Upper lobe of left lung (tissue), 6 donors: ENCODE measurements at places on chromosomes 6 and 20. TPM values are rescaled to one million over a fixed set of nuclear protein-coding genes. Genes with fewer than 3 reads are reported as not detected.
A peak's percentile ranks its signal among the peaks of the same experiment; 100 is the strongest.

- no peak for DNase-seq
- no peaks in the 10 kb centered on the region for H3K36me3 ChIP-seq
- H3K4me1 ChIP-seq, result peaks cover 5% of the 10 kb centered on the region
- H3K4me3 ChIP-seq, result no peak overlapping the region
These were observed 70.1 kb upstream of the AFDN start for GRCh38 chr6:167756597-167756996.

DNA sequence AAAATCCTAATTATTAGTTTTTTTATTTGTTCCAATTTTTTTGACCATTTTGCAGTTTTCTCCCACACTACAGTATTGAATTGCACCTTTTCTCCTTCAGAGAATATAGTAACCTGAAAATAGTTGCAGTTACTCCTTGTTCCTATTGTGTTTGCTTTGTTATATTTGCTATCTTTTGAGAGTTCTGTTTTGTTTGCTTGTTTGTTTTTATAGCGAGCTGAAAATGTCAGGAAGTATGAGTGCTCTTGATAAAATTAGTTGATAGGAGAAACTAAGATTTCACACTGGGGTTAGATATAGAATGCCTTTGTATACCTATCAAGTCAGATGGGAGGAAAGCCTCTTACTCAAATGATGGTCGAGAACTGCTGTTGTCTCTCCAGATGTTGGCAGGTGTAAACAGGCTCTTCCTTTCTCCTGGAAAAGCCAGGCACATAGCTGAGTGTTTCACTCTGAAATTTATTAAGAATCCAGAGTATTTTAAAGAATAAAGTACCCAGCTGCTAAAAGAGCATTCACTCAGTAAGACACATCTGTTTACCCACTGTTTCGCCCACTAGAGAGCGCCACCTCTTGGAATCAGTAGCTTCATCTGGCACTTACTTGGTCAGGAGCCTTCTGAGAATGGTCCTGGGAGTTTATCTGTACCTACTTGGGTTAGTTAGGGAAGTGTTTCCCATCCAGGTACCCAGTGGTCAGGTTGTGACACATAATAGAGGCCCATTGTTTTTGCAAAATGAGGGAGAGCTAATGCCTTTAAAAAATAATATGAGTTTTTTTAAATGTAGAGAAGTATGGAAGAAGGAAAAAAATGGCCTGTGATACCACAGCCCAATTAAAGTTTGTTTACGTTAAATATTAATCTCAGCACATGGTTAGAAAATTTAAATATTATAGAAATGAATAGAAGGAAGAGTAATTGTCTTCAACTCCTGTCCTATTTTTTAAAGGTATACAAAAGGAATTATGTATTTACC lies 11.2 kb downstream of the NT5DC1 start:
- no peak overlapping the region for H3K27ac ChIP-seq
- DNase-seq, result no peak
- no peaks in the 10 kb centered on the region for H3K4me1 ChIP-seq
- H3K4me3 ChIP-seq, result no peak overlapping the region
- H3K27me3 ChIP-seq, result no peaks in the 10 kb centered on the region

- no peak overlapping the region for H3K4me3 ChIP-seq
- H3K36me3 ChIP-seq, result no peaks in the 10 kb centered on the region
- DNase-seq, result no peak
- no peak overlapping the region for H3K27ac ChIP-seq
- no peaks in the 10 kb centered on the region for H3K27me3 ChIP-seq
These were observed 17.8 kb upstream of the MYT1 start for GRCh38 chr20:64146301-64146935.

DNA sequence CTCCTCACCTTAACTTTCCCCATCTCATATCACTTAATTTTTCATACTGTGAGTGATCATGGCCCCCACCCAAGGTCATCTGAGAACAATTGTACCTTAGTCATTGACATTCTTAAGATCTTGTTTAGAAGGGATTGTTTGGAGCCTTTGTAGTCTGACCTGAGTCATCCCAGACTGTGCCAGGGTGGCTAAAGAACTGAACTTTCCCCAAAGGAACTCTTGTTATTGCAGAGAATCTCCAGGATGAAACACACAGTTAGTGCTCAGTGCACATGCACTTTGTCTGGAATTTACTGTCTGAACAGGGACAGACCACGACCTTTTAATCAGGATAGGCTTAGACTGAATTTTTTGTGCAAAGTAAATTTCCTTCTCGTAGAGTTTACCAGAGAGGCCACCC lies 112.6 kb upstream of the CCN2 start:
- no peaks in the 10 kb centered on the region for H3K36me3 ChIP-seq
- DNase-seq, result no peak
- no peaks in the 10 kb centered on the region for H3K4me1 ChIP-seq
- no peak overlapping the region for H3K27ac ChIP-seq
- no peak overlapping the region for H3K4me3 ChIP-seq

DNA sequence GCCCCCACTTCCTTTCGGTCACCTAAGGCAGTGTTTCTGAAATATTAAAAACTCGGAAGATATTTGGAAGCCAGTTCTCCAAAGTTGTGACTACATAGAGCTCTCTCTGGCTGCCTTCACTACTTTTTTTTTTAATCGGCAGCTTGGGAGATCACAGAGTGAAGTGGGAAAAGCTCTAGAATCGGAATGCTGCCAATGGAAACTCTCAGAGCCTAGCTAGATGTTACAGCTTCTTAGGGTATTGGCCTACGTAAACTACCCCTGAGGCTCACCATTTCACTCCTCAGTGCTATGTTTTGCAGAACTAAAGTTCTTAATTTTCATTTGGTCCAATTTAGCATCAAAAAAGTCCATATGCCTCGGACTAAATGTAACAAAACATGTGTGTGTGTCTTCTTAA lies 14.5 kb downstream of the SERPINB1 start:
- no peaks in the 10 kb centered on the region for H3K27me3 ChIP-seq
- H3K27ac ChIP-seq, result no peak overlapping the region
- DNase-seq, result no peak
- no peaks in the 10 kb centered on the region for H3K36me3 ChIP-seq
- H3K4me1 ChIP-seq, result no peaks in the 10 kb centered on the region
- H3K4me3 ChIP-seq, result no peak overlapping the region

DNA sequence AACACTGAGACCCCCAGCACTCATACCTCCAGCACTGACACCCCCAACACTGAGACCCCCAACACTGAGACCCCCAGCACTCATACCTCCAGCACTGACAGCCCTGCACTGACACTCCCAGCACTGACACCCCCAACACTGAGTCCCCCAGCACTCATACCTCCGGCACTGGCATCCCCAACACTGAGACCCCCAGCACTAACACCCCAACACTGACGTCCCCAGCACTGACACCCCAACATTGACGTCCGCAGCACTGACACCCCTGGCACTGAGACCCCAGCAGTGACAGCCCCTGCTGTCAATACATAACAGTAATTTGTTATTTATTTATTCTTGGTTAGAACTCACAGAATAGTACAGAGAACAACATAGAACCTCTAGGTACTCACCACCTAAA lies 58.0 kb downstream of the ERMARD start:
- no peaks in the 10 kb centered on the region for H3K27me3 ChIP-seq
- no peak overlapping the region for H3K27ac ChIP-seq
- no peak overlapping the region for H3K4me3 ChIP-seq
- H3K36me3 ChIP-seq, result no peaks in the 10 kb centered on the region
- no peak for DNase-seq

GRCh38 chr20:44888226-44889103 lies 3.0 kb downstream of the YWHAB start:
- no peaks in the 10 kb centered on the region for H3K27me3 ChIP-seq
- H3K4me3 ChIP-seq, result no peak overlapping the region
- no peak overlapping the region for H3K27ac ChIP-seq
- no peaks in the 10 kb centered on the region for H3K36me3 ChIP-seq
- DNase-seq, result no peak

- no peak overlapping the region for H3K4me3 ChIP-seq
- peaks cover 7% of the 10 kb centered on the region for H3K4me1 ChIP-seq
- H3K27ac ChIP-seq, result no peak overlapping the region
- DNase-seq, result no peak
These were observed 103.1 kb downstream of the EPB41L2 start for GRCh38 chr6:130959951-130960350.

GRCh38 chr20:61763740-61764400 lies 301.8 kb downstream of the TAF4 start:
- no peaks in the 10 kb centered on the region for H3K36me3 ChIP-seq
- no peaks in the 10 kb centered on the region for H3K27me3 ChIP-seq
- no peak overlapping the region for H3K4me3 ChIP-seq
- H3K27ac ChIP-seq, result no peak overlapping the region
- DNase-seq, result no peak
- no peaks in the 10 kb centered on the region for H3K4me1 ChIP-seq

- no peak overlapping the region for H3K27ac ChIP-seq
- H3K27me3 ChIP-seq, result no peaks in the 10 kb centered on the region
- H3K4me1 ChIP-seq, result peaks cover 7% of the 10 kb centered on the region
- no peak overlapping the region for H3K4me3 ChIP-seq
- no peak for DNase-seq
These were observed 48.9 kb downstream of the EBF4 start for GRCh38 chr20:2741463-2741862.

GRCh38 chr6:147222160-147222838 lies 18.1 kb downstream of the STXBP5 start:
- H3K36me3 ChIP-seq, result no peaks in the 10 kb centered on the region
- H3K27me3 ChIP-seq, result no peaks in the 10 kb centered on the region
- DNase-seq, result no peak
- H3K4me1 ChIP-seq, result peaks cover 10% of the 10 kb centered on the region
- no peak overlapping the region for H3K4me3 ChIP-seq

DNA sequence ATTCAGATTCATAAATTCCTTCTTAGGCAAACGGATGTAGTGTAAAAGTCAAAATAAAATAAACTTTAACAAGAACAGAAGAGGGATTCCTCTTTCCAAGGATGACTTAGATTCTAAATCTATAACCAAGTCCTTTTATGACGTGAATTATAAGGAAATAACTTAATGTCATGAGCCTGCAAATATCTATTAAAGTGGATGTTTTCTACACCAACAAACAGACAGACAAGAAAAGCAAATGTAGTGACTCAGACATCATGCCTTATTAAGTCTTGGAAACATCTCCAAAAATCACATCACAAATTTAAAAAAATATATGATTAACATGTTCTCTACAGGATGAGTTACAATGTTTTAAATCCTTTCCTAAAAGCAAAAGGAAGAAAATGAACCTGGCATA lies 397.1 kb downstream of the ESR1 start:
- H3K27me3 ChIP-seq, result no peaks in the 10 kb centered on the region
- H3K4me3 ChIP-seq, result no peak overlapping the region
- H3K27ac ChIP-seq, result no peak overlapping the region
- DNase-seq, result no peak

- H3K36me3 ChIP-seq, result no peaks in the 10 kb centered on the region
- no peaks in the 10 kb centered on the region for H3K27me3 ChIP-seq
- no peak overlapping the region for H3K4me3 ChIP-seq
- H3K4me1 ChIP-seq, result peaks cover 4% of the 10 kb centered on the region
These were observed 670.2 kb downstream of the RFPL4B start for GRCh38 chr6:113017353-113017752.

- H3K27me3 ChIP-seq, result no peaks in the 10 kb centered on the region
- no peak overlapping the region for H3K27ac ChIP-seq
- no peaks in the 10 kb centered on the region for H3K36me3 ChIP-seq
- no peak overlapping the region for H3K4me3 ChIP-seq
These were observed 442.4 kb downstream of the FRK start for GRCh38 chr6:115618256-115618655.

- no peaks in the 10 kb centered on the region for H3K36me3 ChIP-seq
- no peaks in the 10 kb centered on the region for H3K27me3 ChIP-seq
- DNase-seq, result no peak
- H3K27ac ChIP-seq, result no peak overlapping the region
- no peak overlapping the region for H3K4me3 ChIP-seq
These were observed 123.2 kb downstream of the RIN2 start for GRCh38 chr20:19881080-19881840.

DNA sequence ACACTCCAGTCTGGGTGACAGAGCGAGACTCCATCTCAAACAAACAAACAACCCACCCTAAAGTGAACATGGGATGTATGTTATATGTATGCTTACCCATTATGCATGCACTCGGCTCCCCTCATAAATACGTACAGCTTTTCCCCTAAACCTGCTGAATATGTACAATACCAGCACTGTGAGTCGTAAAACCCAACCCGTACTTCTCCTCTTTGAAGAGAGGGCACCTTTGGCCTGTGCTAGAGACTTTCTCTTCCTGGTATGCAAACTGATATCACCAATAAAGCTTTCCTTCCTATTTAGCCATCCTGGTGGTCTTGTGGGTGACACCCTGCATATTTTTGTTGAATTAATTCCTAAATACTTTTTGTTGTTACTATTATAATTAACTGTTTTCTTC lies 51.3 kb downstream of the VSTM2L start:
- H3K4me3 ChIP-seq, result no peak overlapping the region
- no peak overlapping the region for H3K27ac ChIP-seq
- no peak for DNase-seq

DNA sequence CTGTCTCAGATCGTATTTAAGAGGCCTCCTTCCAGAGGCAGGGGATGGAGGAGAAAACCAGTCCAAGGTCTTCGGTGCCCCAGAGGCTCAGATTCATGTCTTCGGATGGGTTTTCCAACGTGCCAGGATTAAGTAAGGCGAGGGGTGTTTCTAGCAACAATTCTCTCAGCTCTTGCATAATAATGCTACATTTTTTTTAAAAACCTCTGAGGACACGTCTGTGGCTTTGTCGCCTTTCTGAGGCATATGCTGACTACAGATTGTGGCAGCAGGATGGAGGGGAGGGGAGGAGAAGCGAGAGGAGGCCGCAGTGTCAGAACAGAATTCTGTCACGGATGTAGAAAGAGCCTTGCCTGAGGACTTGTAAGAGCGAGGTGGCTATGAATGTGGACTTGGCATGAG lies 17.7 kb upstream of the CCDC167 start:
- peaks cover 7% of the 10 kb centered on the region for H3K4me1 ChIP-seq
- peak overlapping the region; percentile 56 for H3K27ac ChIP-seq
- no peaks in the 10 kb centered on the region for H3K27me3 ChIP-seq
- DNase-seq, result no peak
- no peaks in the 10 kb centered on the region for H3K36me3 ChIP-seq
- no peak overlapping the region for H3K4me3 ChIP-seq

The PACRG gene
- total RNA-seq, result 5.5 TPM

The LPIN3 gene
- 9.4 TPM for total RNA-seq

The COL21A1 gene
- 10.6 TPM for total RNA-seq

The RAMACL gene
- total RNA-seq, result 3.7 TPM

The KIAA1586 gene
- total RNA-seq, result 6.4 TPM

The NUP153 gene
- total RNA-seq, result 25.3 TPM

The LHFPL5 gene
- not detected for total RNA-seq

The ATRN gene
- 13.6 TPM for total RNA-seq

The TGM2 gene
- total RNA-seq, result 324 TPM

The FAM83B gene
- 0.40 TPM for total RNA-seq

The IPCEF1 gene
- 3.6 TPM for total RNA-seq

The HSPA12B gene
- total RNA-seq, result 21.2 TPM

The C6orf132 gene
- 19.4 TPM for total RNA-seq

The ZSCAN31 gene
- 19.1 TPM for total RNA-seq

The ENPP5 gene
- 21.0 TPM for total RNA-seq
